Kidney (tissue), 22 donors: ENCODE measurements at places on chromosomes 5 and 9.

GRCh38 chr9:21710548-21711191, 91.8 kb upstream of the MTAP start:
- DNase-seq: no peak

DNA sequence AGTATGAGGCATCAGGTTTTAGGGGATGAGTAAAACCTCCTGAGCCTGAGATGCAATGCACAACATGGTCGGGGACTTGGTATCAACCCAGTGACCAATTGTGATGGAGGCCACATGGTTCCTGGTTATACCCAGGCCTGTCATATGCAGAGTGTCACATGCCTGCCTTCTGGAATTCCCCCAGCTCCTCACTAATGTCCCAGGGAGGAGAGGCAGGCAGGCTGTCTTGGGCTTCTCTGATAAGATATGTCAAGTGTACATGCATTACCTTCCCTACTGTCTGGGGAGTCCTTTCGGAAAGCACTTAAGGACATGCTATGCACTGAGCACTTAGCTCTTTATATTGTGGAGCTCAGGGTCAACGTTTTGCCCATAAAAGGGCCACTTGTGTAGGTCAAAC, 14.2 kb upstream of the PALM2AKAP2 start:
- no peak for DNase-seq

- no peak for DNase-seq
Measured at GRCh38 chr5:2867373-2867933, 116.0 kb upstream of the IRX2 start.

DNA sequence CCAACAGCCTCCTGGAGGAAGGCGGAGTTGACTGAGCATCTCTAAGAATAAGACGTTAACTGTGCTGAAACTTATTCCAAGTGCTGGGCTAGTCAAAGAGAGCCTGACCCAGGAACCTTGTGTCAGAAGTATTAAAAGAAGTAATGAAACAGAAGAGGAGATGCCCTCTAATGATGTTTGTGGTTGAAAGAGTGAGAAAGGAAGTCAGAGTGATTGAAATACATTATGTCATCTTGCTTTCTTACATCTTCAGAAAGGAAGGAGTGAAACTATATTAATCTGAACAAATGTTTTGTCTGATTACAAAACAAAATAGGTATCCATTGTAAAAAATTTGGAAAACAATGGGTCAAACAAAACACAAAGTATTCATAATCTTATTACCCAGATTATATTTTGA, 460.7 kb downstream of the NTRK2 start:
- no peak for DNase-seq

DNA sequence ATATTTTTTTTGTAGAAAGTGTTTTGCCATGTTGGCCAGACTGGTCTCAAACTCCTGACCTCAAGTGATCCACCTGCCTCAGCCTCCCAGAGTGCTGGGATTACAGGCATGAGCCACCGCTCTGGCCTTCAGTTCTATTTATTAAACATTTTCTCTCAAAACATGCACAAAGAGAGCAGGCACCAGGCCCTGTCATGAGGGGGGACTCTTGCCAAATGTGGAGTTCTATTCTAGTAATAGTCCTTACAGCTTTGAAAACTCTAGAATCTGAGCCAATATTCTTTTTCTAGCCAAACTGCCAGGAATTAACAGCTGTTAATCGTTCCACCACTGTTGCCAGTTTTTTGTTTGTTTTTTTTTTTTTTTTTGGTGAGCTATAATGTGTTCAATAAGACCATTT, 124.6 kb downstream of the TARS1 start:
- DNase-seq: no peak
